ENCODE measurements at places on chromosomes 13 and 19. TPM values are rescaled to one million over a fixed set of nuclear protein-coding genes. Genes with fewer than 3 reads are reported as not detected.

The OR7A5 gene
- total RNA-seq = not detected

The PEAK3 gene
- 0.90 TPM for total RNA-seq

The KCNN1 gene
- 0.33 TPM for total RNA-seq

The FLT3LG gene
- total RNA-seq = 7.3 TPM

The RNF225 gene
- not detected for total RNA-seq

The OR7C1 gene
- not detected for total RNA-seq

The PIN1 gene
- 54.0 TPM for total RNA-seq

The CD37 gene
- total RNA-seq = 19.6 TPM

The SIAH3 gene
- not detected for total RNA-seq

The COL4A1 gene
- total RNA-seq = 1,061 TPM

The DUS3L gene
- 27.6 TPM for total RNA-seq

The TTYH1 gene
- 0.60 TPM for total RNA-seq

The EVI5L gene
- total RNA-seq = 14.9 TPM

The ATXN8OS gene
- not detected for total RNA-seq

The SHISA2 gene
- 0.97 TPM for total RNA-seq

The ZNF177 gene
- 1.9 TPM for total RNA-seq

The CYP2S1 gene
- total RNA-seq = 1.4 TPM

The NECTIN2 gene
- 48.9 TPM for total RNA-seq

Data from posterior vena cava (tissue), 2 donors.